Lung (tissue), 17 donors: ENCODE measurements at places on chromosomes 6 and 20. TPM values are rescaled to one million over a fixed set of nuclear protein-coding genes. Genes with fewer than 3 reads are reported as not detected.

DNA sequence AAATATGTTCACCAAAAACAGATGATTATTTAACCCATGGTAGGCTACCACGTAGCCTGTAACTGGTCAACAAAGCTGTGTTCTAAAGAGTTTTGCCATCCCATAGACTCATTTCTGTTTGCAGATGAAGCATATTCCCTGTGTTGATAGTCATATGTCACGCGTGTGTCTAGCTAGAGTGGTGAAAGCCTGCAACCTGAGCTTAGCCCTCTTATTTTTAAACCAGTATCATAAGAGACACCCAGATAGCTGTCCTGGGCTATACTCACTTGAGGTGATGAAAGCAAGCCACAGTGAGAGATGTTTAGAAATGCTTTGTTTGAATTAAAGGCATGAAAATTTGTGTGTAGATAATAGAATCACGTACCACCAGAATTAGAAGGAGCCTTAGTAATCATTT lies 307.8 kb downstream of the ZFAND3 start:
- peaks cover under 1% of the 10 kb centered on the region for H3K4me1 ChIP-seq
- H3K36me3 ChIP-seq = no peaks in the 10 kb centered on the region
- no peak for DNase-seq
- H3K4me3 ChIP-seq = no peak overlapping the region

The BCAS1 gene
- total RNA-seq = 4.0 TPM

The FAM162B gene
- 4.7 TPM for total RNA-seq

- peaks cover 4% of the 10 kb centered on the region for H3K4me1 ChIP-seq
- H3K27me3 ChIP-seq = no peaks in the 10 kb centered on the region
- no peak overlapping the region for H3K4me3 ChIP-seq
- no peak overlapping the region for H3K27ac ChIP-seq
- H3K36me3 ChIP-seq = no peaks in the 10 kb centered on the region
Observed at GRCh38 chr6:137709424-137710236, 157.4 kb upstream of the TNFAIP3 start.

The SGK2 gene
- total RNA-seq = 3.2 TPM

- DNase-seq = peak; percentile 56
- no peak overlapping the region for H3K27ac ChIP-seq
- peaks cover 11% of the 10 kb centered on the region for H3K4me1 ChIP-seq
- no peak overlapping the region for H3K4me3 ChIP-seq
- H3K36me3 ChIP-seq = no peaks in the 10 kb centered on the region
Observed at GRCh38 chr20:13261460-13262301, 40.6 kb downstream of the ISM1 start.

- no peaks in the 10 kb centered on the region for H3K27me3 ChIP-seq
- no peak for DNase-seq
- H3K4me1 ChIP-seq = peaks cover 5% of the 10 kb centered on the region
- no peak overlapping the region for H3K27ac ChIP-seq
Observed at GRCh38 chr20:50834599-50835005, 39.7 kb downstream of the BCAS4 start.

DNA sequence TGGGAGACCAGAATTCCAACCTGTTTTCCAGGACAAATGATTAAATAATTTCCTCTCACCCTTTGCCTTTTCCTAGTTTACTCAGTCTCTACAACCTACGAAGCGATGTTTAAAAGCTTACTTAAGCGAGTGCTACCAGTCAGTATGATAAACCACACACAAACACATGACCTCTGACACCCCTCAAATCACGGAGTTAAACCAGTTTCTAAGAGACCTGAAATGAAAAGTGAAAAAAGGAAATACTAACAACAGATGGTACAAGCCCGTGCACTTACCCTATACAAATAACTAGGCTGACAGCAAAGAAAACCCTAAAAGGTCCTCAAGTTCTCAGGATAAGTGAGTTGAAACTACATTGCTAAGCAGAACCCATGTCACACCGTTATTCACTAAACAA lies 7.7 kb downstream of the TNFRSF21 start:
- DNase-seq = no peak
- no peaks in the 10 kb centered on the region for H3K4me1 ChIP-seq
- H3K36me3 ChIP-seq = no peaks in the 10 kb centered on the region

The LAMA4 gene
- 261 TPM for total RNA-seq

The IMPG1 gene
- total RNA-seq = not detected

DNA sequence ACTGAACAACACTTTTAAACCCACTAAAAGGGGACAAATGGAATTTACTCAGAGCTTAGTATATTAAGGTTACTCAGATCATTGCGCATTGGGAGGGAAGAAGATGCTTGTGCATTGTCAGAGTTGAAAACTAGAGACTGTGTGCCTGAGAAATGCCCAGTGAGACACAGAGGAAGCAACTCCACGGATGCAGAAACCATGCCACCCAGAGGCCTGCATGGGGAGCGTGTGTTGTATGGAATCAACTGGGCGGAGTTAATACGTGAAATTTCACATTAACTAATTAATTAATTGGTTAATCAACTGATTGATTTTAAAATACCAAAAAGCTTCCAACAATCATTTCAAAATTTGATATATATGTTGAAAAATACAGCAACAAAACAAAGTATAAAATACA lies 391.6 kb downstream of the PLCB1 start:
- no peaks in the 10 kb centered on the region for H3K4me1 ChIP-seq
- H3K36me3 ChIP-seq = no peaks in the 10 kb centered on the region
- H3K27me3 ChIP-seq = no peaks in the 10 kb centered on the region
- H3K4me3 ChIP-seq = no peak overlapping the region

- H3K27me3 ChIP-seq = no peaks in the 10 kb centered on the region
- DNase-seq = no peak
- no peaks in the 10 kb centered on the region for H3K36me3 ChIP-seq
- no peak overlapping the region for H3K4me3 ChIP-seq
- H3K27ac ChIP-seq = no peak overlapping the region
- peaks cover 19% of the 10 kb centered on the region for H3K4me1 ChIP-seq
Observed at GRCh38 chr20:44448753-44449546, 26.7 kb upstream of the TTPAL start.

GRCh38 chr20:22524393-22525015 lies 59.9 kb downstream of the FOXA2 start:
- no peak overlapping the region for H3K4me3 ChIP-seq
- no peaks in the 10 kb centered on the region for H3K36me3 ChIP-seq
- H3K27ac ChIP-seq = no peak overlapping the region
- peaks cover 3% of the 10 kb centered on the region for H3K27me3 ChIP-seq
- DNase-seq = no peak

The C2 gene
- 28.6 TPM for total RNA-seq

DNA sequence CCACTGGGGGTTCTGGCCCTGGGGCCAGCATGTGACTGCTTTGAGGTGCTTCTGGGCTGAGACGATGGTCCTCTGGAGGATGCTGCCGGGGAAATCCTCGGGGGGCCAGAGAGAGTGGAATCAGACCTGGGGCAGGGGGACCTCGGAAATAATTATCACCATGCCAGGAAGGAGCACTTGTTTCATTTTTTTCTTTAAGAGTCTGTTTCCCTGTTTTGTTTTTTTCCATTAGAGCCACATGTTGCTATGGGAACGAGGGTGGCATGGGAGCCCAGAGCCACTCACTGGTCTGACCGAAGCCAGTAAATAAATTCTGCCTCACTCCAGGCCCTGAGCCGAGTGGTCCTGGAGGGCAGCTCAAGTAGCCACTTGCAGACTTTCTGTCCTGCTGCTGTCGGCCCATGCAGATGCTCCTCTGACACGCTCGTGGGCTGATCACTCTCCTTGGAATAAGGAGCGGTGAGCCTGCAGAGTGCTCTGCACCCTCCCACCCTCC lies 365.1 kb downstream of the ZFAND3 start:
- H3K36me3 ChIP-seq = peaks cover 3% of the 10 kb centered on the region
- H3K4me3 ChIP-seq = no peak overlapping the region
- H3K27ac ChIP-seq = no peak overlapping the region
- DNase-seq = no peak
- H3K27me3 ChIP-seq = no peaks in the 10 kb centered on the region

DNA sequence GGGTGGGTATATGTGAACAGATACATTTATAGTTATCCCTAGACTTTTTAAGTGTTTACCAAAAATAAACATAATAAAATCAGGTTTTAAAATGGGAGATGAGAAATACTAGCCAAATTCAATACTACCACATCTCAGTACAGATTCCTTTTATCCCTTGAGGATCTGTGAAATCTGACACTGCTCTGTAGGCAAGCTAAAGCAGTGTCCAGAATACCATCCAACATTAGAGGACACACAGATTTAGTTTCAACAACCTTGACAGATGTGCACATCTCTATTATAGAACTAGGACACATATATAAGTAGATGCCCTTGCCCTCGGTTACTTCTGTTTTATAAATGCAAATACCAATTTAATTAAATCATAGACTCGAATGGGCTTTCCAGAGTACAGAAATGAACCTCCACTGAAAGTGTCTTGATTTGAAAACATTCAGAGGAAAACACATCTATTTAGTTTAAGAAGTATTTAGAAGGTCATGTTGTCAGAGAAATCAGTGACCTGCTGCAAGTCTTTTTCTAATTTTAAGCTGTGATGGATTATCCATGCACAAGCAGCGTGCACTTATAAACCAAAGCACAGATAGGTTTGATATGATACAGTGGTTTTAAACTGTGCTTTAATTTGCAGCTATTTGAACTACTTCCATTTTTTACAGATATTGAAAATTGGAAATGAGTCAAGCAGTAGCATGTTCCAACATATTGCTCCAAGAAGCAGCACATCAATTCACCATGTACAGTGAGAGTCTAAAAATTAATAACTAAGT lies 156.3 kb upstream of the EPHA7 start:
- H3K27me3 ChIP-seq = no peaks in the 10 kb centered on the region
- H3K4me3 ChIP-seq = no peak overlapping the region
- no peaks in the 10 kb centered on the region for H3K36me3 ChIP-seq
- no peak overlapping the region for H3K27ac ChIP-seq

DNA sequence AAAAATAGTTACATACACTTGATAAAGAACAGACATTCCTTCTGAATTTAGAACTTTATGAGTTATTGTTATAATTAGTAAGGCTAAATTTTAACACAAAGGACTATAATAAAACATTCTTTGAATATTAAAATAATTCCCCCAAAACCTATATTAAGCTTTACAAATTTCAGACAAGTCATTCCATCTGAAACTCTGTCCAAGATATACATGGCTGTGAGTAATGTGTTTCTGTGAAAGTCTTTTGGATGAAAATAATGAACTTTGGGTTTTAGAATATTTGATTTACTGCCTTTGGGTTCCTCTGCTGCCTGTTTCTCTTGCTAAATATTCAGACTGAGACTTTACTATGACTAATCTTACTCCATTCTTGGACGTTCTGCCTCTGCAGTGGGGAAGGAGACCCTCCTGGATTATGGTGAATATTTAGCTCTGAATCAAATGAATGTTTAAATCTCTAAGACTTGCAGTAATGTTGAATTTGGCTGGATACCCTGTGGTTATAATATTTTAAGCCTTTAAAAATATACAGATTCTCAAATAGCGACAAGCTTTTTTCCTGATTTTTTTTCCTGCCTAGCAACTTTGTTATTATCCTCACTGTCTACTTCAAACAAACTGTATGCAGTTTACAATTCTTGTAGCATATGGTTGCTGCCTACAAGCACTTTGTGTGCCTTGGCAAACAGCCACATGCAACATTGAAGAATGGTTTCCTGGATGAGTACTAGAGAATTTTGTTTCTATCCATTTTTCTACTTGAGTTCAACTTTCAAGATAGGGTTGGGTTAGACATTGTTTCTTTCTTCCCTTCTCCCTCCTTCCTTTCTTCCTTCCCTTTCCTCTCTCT lies 51.4 kb downstream of the TXLNB start:
- H3K27me3 ChIP-seq = no peaks in the 10 kb centered on the region
- no peak overlapping the region for H3K27ac ChIP-seq
- H3K4me1 ChIP-seq = no peaks in the 10 kb centered on the region
- no peak overlapping the region for H3K4me3 ChIP-seq

DNA sequence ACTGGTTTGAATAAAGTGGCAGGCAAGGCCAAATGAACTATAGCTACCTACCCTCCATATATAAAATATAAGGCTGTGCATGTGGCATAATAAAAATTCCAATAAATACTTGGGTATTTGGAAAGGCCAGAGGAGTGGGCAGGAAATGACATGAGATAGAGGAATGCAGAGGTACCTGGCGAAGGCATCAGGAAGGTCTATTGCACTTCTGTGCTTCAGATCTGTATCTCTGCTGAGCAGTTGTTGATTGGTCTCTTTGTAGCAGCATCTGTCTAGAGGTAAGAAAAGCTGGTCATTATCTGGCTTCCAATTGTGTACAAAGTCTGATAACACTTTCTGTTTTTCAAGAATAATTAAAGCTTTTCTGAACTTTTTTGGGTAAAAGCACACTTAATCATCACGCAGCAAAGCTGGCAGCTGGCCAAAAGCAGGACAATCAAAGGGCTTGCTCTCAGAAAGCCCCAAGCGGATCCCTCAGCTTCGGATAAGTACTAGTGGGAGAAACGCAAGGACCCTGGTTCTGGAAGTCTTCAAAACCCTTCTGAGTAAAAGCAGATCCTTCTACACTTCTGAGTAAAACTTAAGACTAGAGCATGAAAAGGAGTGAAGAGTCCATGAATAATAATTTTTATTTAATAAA lies 120.1 kb upstream of the TCF21 start:
- peak; percentile 68 for DNase-seq
- no peak overlapping the region for H3K4me3 ChIP-seq
- H3K27me3 ChIP-seq = no peaks in the 10 kb centered on the region
- H3K36me3 ChIP-seq = no peaks in the 10 kb centered on the region

The IP6K3 gene
- 1.6 TPM for total RNA-seq

- peaks cover 9% of the 10 kb centered on the region for H3K36me3 ChIP-seq
- peaks cover 4% of the 10 kb centered on the region for H3K4me1 ChIP-seq
- H3K27ac ChIP-seq = no peak overlapping the region
- H3K4me3 ChIP-seq = no peak overlapping the region
- H3K27me3 ChIP-seq = no peaks in the 10 kb centered on the region
- no peak for DNase-seq
Observed at GRCh38 chr6:16633465-16633864, 127.8 kb downstream of the ATXN1 start.

DNA sequence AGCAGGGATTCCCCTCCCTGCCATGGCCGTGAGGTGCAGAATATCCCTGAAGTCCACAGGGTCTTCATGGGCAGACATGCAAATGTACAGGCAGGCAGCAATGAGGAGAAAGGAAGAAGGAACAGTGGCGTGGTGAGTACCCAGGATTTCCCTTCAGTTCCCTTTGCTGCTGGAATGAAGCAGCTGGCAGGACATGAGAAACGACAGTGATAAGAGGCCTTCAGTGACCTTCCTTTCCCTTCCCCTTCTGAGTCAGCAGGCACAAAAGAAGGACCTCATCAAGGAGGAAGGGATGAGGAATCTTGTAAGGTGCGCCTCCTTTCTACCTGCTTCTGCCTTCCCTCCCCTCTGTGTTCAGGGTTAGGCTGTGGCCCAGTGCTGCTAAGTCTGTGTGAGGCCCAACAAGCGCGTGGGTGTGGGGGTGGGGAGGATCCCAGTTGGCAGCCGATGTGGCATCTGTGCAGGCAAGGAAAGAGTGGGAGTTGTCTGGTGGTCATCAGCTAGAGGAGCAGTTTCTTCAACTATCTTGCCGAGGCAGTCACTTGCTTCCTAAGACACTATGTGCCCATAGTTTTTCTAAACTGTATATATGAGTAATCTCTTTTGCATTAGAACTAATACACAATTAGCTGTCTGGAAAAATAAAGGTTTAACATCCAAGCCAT lies 29.5 kb upstream of the FBXO9 start:
- H3K4me3 ChIP-seq = no peak overlapping the region
- H3K36me3 ChIP-seq = peaks cover 26% of the 10 kb centered on the region
- no peak for DNase-seq
- no peaks in the 10 kb centered on the region for H3K27me3 ChIP-seq

The GRM1 gene
- total RNA-seq = 0.09 TPM

GRCh38 chr20:25257130-25257529 lies 9.2 kb downstream of the PYGB start:
- peaks cover 7% of the 10 kb centered on the region for H3K4me1 ChIP-seq
- H3K4me3 ChIP-seq = no peak overlapping the region
- no peak for DNase-seq
- no peaks in the 10 kb centered on the region for H3K27me3 ChIP-seq
- peak overlapping the region; percentile 38 for H3K27ac ChIP-seq

The ZNF311 gene
- total RNA-seq = 3.1 TPM

The IL17A gene
- not detected for total RNA-seq
